ENCODE measurements at places on chromosomes 5 and 9.

DNA sequence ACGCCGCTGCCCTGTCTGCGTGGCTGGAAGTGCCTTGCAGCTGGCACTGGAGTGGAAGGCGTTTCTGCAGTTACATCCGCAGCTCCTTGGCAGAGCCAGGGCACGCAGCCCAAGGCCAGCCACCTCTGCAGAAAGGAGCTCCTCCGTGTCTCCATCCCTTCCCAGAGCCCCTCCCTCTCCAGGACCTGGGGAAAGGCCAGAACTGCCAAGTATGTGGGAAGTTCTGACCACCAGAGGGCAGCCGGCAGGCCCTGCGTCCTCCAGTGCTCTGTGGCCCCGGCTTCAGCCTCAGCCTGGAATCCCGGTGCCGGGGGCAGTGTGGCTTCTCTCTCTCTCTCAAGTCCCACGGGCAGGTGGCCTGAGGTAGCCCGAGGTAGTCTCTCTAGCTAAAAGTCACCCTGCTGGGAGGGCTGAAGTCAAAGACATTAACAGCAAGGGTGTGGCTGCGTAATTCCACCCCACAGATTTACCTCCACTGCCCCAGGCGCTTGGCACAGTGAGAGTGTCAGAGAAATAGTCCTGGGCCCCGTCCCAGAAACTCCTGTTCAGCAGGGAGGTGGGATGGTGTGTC is 101.7 kb upstream of the FCN2 start:
- peak; percentile 54 for DNase-seq

GRCh38 chr5:53243403-53243802 is 133.8 kb upstream of the MOCS2 start:
- no peak for DNase-seq

- no peak for DNase-seq
Measured at GRCh38 chr5:176820937-176821336, 10.6 kb downstream of the UNC5A start.

GRCh38 chr5:161446655-161447054 is 99.9 kb downstream of the GABRB2 start:
- DNase-seq: no peak

GRCh38 chr5:5572010-5572865 is 149.8 kb downstream of the ICE1 start:
- DNase-seq: no peak

DNA sequence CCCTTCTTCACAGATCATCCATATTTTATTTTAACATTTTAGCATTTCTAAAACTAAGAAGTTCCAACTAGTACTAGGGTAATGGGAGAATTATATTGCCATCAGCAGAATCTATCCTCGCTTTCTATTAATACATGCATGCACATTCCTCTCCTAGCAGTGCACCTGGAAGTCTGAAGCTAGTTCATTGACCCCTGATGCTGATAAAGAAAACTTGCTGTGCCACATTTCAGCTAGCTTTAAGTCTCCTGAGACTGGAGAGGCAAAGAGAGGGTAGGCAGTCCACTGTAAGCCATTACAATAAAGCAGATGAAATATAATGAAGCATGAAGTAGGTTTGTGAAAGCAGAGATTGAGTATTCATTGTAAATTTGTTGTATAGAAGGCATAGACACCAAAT is 15.8 kb downstream of the MINAR2 start:
- no peak for DNase-seq
